ENCODE measurements at places on chromosomes 6 and 20.

GRCh38 chr6:24831771-24832716 lies 33.3 kb upstream of the ARMH2 start:
- DNase-seq = no peak

GRCh38 chr20:32003325-32003724 lies 6.9 kb upstream of the CCM2L start:
- no peak for DNase-seq

- DNase-seq = peak; percentile 74
Measured at GRCh38 chr20:35269055-35269781, 8.7 kb downstream of the MMP24OS start.

DNA sequence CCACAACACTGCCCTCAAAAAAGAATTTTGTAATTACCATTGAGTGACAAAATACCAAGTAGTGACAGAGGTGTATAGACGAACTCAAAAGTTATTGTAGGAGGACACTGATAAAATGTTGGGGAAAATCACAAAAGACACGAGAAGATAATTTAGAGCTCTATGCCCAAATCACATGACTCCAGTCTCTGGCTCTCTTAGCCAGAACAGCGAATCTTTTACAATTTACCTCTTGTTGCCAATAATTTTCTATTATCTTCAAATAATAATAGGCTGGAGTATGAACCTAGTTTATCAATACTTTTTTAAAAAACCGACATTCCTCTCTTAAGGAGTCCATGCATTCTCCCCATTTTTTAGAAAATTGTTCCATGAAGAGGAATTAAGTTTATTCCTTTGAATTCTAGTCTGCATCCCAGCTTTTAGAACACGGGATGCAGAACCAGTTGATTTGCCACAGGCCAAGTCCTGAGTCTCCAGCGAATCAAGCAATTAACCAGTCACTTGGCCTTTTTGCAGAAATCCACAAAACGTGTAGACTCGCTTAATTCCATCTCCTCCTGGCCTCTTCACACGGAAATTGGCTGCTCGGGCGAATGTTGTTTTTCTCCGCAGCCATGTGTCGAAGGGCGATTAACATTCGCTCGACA lies 507 bp upstream of the RIPPLY2 start:
- no peak for DNase-seq

GRCh38 chr20:41258474-41258873 lies 59.1 kb downstream of the ZHX3 start:
- DNase-seq = no peak

DNA sequence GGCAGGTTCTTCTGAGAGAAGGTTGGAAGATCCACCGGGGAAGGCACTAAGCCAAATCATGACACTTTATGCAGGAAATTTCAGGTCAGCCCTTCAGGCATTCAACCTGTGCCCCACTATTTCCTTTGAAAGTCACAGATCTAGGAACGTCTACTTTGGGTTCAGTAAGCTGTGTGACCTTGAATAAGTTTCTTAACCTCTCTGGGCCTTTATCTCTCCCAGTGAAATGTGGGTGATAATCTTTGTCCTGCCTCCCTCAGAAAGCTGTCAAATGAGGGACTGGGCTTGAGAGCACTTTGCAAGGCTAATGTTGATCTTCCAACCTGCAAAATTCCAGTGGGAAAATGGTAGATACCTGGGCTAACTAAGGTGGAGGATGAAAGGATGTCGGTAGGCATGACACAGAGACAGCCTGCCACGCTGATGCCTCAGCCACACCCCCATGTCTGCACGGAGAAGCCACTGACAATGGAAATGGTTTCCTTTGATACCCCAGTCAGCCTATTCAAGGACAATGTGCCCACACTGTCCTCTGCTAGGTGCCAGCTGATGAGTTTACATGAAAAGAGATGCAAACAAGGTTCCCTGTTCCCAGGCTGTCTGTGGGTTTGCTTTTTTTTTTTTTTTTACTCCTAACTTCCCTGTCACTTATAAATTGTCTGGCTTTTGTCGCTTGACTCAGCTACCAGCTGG lies 9.3 kb downstream of the BNIP5 start:
- DNase-seq = peak; percentile 62

GRCh38 chr6:158257425-158257759 lies 54.9 kb upstream of the TULP4 start:
- no peak for DNase-seq

Data from HAP-1 (cell line).